ENCODE measurements at places on chromosomes 6 and 20. TPM values are rescaled to one million over a fixed set of nuclear protein-coding genes. Genes with fewer than 3 reads are reported as not detected.

GRCh38 chr6:13872681-13873080 is 52.1 kb upstream of the RNF182 start:
- no peak for DNase-seq

- DNase-seq: no peak
Measured at GRCh38 chr20:8213831-8214587, 81.9 kb downstream of the PLCB1 start.

- peak; percentile 72 for DNase-seq
Measured at GRCh38 chr6:154937306-154938220, 57.6 kb upstream of the TIAM2 start.

DNA sequence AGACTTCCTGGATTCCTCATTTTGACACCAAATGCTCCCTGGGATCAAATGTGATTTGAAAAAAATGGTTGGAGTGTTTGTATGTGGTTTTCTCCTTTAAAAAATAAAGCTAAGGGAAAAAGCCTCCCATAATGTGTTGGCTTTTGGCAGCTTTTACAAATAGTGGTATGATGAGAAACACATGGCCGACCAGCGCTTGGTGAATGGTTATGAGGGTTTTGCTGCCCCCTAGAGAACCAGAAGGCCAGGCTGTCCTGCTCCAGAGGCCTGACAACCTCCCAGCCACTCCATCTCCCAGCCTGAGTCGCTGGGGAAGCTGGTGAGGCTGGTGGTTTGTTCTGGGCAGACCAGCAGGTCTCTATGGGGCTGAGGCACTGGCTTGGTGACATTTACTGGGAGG is 69.3 kb downstream of the CLIC5 start:
- DNase-seq: peak; percentile 82

- peak; percentile 85 for DNase-seq
Measured at GRCh38 chr6:166032366-166033200, 135.1 kb downstream of the TBXT start.

DNA sequence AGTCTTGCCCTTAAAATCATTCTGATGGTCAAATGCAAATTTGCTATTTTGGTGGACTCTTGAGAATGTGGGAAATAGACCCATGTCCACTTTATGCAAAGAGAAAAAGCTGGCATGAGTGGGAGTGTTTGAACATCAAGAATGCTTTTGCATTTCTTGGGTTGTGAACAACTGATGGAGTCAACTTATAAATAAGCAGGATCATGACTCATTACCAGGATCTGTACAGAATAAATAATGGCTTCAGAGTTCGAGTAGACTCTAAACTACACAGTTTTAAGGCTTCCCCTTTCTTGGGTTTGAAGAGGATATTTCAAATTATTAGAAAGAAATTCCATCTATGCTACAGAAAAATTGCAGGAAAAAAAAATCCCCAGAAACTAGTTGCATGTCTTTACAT is 195.5 kb downstream of the EYA4 start:
- no peak for DNase-seq

DNA sequence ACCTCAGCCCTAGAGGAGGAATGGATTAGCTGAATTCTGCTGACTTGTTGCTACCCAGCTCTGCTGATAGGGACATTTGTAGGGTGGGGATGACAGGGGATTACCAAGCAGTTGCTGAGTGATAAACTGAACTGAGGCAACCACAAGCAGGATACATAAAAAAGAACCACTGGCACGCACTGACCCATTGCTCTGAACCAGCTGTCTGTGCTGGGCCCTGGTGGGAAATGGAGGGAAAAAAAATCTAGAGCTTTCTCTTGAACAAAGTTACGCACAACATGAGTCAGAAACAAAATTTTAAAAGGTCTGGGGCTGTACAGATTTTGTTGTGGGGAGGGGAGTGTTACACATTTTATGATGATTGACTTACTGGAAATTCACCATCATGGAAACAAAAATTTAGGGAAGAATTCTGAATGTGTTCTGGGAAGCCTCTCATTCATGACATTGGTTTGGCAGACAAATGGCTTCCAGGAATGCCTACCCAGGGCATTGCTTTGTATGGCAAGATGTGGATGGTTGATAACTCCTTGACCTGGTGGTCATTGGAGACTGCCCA is 37.7 kb downstream of the FOXO3 start:
- DNase-seq: no peak

DNA sequence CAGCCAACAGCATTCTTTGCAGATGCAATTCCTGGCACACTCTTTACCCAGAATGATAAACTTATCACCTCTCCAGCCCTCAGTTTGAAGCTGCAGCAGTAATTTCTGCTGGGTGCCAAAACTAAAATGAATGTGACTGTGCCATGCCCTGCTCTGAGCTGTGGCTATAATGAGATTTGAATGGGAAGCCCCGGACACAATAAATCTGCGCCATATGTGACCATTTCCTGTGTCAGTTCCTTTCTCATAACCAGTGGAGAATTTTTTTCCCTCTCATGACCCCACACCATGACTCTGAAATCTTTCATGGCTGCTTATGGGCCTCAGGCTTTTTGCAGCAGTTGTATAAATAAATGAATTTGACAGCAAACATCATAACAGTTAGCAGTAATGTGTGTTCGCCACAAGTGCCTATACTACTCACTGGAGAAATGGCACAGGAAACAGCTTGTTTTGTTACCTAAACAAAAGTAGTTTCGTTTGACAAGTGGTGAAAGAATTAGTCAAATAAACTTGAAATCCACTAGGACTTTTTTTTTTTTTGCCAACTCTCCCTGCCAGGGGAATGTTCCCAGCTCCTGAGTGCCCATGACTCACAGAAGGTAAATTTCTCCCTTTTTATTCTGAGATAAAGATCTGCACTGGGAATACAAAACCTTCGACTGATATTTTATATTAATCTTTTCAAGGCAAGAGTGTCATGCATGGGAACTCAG is 408.4 kb downstream of the PKHD1 start:
- DNase-seq: no peak

NUDT3 gene
- total RNA-seq: 49.9 TPM

MOXD1 gene
- total RNA-seq: 2.0 TPM

ADNP gene
- total RNA-seq: 42.2 TPM

Measured in posterior vena cava (tissue), 2 donors.